ENCODE measurements at places on chromosomes 16 and 17. TPM values are rescaled to one million over a fixed set of nuclear protein-coding genes. Genes with fewer than 3 reads are reported as not detected.

SDR42E2 gene
- total RNA-seq, result 0.20 TPM

MSLN gene
- not detected for total RNA-seq

TEKT5 gene
- total RNA-seq, result not detected

MPP3 gene
- total RNA-seq, result not detected

CTF1 gene
- total RNA-seq, result 0.20 TPM

KRTAP3-1 gene
- total RNA-seq, result not detected

CTRB1 gene
- not detected for total RNA-seq

KRTAP9-4 gene
- not detected for total RNA-seq

CLEC18A gene
- 2.1 TPM for total RNA-seq

JPT2 gene
- total RNA-seq, result 47.1 TPM

KRT40 gene
- total RNA-seq, result not detected

TCAP gene
- total RNA-seq, result 2.0 TPM

CRYBA1 gene
- total RNA-seq, result not detected

ITGB3 gene
- 0.46 TPM for total RNA-seq

KRT15 gene
- not detected for total RNA-seq

KRT24 gene
- total RNA-seq, result not detected

ADAD2 gene
- total RNA-seq, result not detected

NPIPA8 gene
- total RNA-seq, result not detected

OTOP2 gene
- total RNA-seq, result not detected

CDH1 gene
- not detected for total RNA-seq

CD19 gene
- total RNA-seq, result 0.13 TPM

CRYM gene
- not detected for total RNA-seq

TP53TG3B gene
- total RNA-seq, result not detected

IKZF3 gene
- 21.1 TPM for total RNA-seq

TSNAXIP1 gene
- total RNA-seq, result 0.51 TPM

CACNA1G gene
- total RNA-seq, result not detected

RAC3 gene
- total RNA-seq, result 6.0 TPM

KRTAP4-5 gene
- total RNA-seq, result not detected

Data from activated naive CD4-positive, alpha-beta T cell treated with anti-CD3 and anti-CD28 coated beads, Interleukin-2, amount 10 ng/mL, durations not matched to agents 5 hours and 36 hours (primary cell).